ENCODE measurements at places on chromosomes 6 and 20.

DNA sequence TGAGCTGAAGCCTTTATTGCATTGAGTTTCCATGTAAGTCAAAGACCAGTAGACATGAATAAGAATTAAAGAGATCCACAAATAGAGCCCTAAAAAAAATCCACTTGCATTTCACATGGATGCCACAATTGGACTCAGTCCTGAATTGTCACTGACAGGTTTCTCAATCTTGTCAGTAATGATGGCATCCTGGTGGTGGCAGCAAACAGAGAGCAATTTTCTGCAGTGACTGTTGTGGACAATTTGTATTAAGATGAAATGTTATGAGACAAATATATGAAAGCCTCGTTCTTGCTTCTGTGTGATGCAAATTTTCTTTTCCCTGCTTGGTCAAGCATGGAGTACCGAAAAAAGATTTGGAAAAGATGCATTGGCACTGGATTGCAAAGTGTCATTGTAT, 278.9 kb downstream of the SAMD5 start:
- no peak for DNase-seq

- DNase-seq: no peak
Measured at GRCh38 chr6:36126553-36127458, 3.5 kb upstream of the MAPK13 start.

DNA sequence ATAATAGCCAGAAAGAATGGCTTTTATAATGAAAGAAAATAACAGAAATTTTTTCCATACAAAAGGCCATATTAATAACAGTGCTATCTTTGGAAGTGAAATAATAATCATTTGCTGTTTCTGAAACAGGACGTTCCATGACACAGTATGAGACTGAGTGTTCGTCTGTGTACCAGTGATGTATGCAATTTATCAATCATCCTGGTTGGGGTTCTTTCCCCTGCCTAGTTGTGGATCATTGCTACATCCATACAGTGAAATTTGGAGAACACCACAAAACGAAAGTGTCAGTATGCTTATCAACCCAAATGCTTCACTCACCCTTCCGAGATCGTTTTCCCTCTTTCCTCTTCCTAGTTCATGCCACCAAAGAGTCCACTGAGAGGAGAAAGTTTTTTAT, 151.4 kb upstream of the PRDM1 start:
- no peak for DNase-seq

DNA sequence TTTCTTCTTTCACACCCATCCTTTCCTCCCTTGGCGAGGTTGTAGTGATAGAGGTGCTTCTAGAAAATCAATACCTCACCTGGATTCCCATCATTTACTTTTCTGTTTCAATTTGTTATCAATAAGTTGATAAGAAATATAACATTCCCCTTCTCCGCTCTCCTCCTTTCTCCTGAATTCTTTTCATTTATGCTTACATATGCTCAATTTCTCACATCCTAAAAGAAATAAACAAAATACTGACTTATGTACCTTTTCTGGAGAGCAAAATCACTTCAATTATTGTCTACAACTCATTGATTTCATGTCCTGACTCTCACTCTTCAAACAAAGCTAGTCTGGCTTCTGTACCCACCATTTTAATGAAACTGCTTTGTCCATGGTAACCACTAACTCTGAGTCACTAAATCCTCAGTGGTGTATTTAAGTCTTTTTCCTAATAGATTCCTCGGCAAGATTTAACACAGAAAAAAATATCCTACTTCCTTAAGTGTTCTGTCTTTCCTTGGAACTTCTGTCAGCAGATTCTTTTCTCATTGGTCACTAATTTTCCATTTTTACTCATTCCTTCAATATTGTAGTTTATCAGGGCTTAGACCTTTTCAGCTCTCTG, 289.6 kb downstream of the RFPL4B start:
- DNase-seq: peak; percentile 87

DNA sequence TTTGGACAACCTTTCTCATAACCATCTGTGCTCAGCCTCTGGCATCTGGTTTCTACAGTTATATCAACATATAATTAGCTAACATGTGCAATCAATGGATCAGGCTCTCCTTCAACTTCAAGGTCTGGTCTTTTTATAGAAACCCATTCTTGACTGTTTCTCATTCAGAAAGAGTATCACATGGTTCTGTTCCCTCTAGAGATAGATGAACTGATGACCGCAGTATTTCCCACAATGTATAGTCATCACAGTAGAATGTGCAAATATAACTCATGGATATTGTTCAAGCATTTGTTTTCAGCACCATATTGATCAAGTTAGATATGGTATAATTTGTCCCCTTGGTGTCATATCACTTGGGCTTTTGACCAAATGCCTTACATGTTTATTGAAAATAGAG, 656.2 kb downstream of the FRK start:
- DNase-seq: peak; percentile 58

DNA sequence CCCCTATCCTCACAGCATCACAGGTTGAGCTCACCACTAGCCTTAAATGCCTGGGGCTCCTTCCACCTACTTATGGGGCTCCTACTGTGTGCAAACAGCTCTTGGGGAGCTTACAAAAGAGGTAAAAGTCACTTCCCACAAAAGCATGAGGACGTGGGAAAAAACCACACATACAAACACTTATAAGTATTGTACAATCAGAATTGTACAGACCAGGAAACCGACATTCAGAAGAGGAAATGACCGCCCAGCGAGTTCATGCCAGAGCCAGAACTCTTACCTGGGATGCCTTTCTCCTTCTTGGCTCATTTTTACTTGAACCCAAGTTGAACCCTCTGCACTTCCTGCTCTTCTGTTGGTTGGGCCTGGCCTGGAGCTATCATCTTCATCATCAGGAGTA, 6.3 kb upstream of the PPP1R16B start:
- no peak for DNase-seq

GRCh38 chr6:82033631-82034211, 213.8 kb downstream of the IBTK start:
- peak; percentile 71 for DNase-seq

- no peak for DNase-seq
Measured at GRCh38 chr6:11983306-11983705, 28.8 kb upstream of the HIVEP1 start.

DNA sequence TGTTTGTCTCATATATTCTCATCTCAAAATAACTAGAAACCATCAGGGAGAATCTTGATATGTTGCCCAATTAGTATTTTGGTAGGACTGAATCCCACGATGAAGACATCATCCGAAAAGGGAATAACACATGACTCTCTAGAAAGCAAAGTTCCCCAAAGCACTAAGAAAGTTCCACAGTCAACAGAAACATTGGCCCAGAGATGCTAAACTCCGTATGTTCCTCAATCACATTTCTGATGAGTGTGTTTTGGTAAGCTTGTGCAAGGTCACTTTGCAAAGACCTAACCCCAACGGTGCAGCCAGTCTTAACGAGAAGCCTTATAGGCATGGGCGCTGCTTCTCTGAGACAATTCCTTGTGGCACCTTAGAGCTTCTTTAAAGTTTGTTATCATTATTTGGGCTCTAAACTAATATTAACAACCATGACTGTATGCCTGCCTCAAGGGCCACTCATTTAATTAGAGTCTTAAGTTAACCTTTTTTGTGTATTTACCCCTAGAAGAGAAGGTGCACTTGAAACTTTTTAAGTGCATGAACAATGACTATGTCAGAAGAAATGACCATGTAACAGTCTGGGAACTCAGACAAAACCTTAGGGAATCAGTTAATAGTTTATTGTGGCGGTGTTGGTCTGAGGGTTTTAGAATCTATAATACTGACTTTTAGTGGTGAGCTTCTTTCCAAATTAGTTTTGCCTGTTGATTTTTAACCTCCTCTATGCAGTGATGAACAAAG, 202.0 kb upstream of the RAB32 start:
- no peak for DNase-seq

DNA sequence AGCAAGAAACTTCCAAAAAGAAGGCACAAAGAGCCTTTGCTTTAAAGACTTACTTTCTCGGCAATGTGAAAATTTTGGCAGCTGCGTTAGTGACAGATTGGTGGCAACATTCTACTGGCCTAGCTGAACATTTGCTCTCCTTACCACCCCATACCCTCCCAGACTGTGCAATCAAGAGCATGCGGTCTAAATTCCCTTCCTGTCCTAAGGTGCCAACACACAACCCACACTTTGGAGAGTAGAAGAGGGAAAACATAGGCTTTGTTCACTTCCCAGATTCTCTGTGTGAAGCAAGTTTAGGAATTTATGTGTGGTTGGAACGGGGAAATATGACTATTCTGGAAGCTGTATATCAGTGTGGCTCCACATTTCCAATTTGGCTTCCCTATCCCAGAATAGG, 29.8 kb upstream of the NEDD9 start:
- no peak for DNase-seq

DNA sequence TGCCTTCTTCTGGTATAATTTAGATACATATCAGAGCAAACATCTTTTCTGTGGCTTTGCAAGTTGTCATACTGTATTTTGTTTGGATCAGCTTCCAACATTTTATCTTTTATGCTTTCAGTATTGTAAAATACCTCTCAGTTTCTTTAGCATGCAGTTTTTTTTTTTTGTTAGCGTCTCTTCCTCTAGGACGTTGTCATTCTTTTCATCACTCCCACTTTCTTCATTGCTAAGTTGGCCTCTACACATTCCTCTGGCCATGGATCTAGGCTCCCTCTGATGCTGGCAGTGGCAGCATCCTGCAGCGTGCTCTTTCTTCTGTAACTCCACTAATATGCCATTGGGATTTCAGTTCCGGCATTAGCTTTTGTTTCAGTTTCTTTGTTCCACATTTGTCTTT, 21.7 kb downstream of the RPRD1B start:
- DNase-seq: peak; percentile 9

- DNase-seq: no peak
Measured at GRCh38 chr6:12328701-12329100, 38.5 kb downstream of the EDN1 start.

DNA sequence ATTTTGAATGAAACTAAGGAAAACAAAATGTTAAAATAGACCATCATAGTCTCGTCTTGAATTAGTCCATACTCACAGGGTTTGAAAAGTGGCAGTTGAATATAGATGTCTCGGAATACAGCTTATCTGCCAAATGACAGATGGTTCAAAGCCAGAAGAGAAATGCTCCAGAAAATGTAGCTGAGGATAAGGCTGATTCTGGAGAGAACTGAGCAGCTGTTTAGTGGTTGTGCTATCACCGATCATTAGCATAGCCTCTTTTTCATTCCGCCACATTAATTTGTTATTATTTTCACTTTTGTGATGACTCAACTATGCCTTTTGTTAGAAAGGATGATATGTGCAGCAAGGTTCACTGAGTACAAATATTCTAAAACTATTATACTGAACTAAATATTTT, 390.2 kb upstream of the MAN1A1 start:
- no peak for DNase-seq

DNA sequence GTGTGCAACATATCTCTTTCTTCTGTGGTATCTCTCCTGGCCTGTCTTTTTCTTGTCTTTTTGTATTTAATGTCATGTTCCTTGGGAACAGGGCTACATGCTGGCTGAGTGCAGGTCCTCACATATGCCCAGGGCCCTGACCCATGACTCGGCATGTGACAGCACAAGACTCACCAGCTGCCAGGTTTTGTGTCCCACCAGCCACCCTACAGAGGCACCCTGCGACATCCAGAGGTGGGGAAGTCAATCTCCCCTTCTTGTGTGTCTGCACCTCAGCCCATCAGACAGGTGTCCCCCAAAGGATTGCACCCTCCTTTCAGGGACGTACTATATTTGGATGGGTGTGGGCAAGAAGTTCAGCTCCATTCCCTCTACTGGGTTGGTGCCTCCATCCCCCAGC, 576.3 kb downstream of the RNF144B start:
- DNase-seq: no peak

GRCh38 chr20:49354673-49355072, 76.8 kb upstream of the ZNFX1 start:
- no peak for DNase-seq

DNA sequence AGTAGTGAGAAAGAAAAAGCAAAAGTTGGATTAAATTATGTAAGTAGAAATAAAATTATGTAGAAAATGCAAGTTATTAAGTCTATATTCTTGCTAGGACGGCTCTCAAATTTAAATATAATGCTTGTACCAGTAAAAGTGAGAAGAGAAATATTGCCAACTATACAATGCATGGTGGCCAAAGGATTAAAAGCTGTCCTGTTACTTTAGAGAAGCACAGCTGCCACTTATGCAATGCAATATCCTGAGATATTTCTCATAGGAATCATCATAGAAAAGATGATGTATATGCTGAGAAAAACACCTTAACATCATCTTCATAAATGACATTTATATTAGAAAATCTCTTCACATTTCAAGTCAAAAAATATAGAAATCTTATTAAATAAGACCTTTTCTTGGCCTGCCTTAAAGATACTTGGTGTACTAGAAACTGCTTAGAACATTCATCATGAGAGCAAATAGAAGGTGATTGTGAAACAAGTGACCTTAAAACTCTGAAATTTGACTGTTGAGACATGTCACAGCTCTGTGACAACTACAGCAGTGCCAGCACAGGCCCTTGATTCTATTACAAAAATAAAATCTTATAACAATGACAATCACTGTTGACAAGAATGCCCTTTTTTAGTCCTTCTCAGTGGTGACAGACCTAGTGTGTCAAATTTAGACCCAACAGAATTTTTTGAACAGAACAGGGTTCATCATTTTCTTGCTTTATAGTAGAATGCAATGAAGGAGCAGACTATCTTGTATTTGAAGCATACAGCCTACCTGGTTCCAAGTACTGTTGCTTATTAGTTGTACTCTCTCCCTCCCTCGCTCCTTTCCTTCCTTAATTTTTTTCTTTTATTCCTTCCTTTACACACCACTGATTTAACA, 173.1 kb downstream of the CLVS2 start:
- no peak for DNase-seq

DNA sequence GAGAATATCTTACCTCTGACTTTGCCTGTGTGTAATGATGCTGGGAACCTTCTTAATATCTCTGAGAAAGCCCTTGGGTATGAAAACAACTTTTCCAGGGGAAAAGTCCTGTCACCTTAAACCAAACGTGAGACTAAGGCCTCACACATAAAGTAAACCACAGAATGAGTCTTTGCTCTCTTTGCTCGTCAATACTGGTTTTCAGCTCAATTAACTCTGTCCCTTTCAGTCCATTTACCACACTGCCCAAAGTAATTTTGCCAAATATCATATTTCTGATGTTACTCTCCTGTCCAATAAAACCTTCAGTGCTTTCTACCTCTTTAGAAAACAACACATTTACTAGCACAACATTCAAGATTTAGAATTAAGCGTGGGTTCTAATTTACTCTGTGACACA, 100.5 kb upstream of the HMGCLL1 start:
- no peak for DNase-seq

DNA sequence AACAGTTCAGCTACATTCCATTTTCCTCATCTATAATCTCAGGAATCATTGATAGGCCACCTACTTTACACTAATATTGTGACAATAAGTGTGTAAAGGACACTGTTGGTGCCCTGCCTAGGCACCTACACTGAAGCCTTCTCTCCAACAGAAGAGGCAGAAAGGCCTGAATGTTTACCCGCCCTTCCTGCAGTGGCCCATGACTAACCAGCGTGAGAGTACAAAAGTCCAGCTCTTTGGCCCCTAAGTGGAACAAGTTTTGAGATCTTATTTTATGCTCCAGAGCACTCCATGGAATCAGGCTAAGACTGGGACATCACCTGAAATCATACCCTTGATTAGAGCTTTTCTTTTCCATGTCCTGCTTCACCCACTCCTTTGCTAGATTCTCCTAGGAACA, 359.7 kb downstream of the ARHGAP18 start:
- no peak for DNase-seq

- no peak for DNase-seq
Measured at GRCh38 chr6:148840256-148840655, 93.4 kb downstream of the UST start.
